Activated naive CD4-positive, alpha-beta T cell treated with anti-CD3 and anti-CD28 coated beads, Interleukin-2, amount 50 U/mL, for 16 hours (primary cell): ENCODE measurements at places on chromosomes 3 and 15.

DNA sequence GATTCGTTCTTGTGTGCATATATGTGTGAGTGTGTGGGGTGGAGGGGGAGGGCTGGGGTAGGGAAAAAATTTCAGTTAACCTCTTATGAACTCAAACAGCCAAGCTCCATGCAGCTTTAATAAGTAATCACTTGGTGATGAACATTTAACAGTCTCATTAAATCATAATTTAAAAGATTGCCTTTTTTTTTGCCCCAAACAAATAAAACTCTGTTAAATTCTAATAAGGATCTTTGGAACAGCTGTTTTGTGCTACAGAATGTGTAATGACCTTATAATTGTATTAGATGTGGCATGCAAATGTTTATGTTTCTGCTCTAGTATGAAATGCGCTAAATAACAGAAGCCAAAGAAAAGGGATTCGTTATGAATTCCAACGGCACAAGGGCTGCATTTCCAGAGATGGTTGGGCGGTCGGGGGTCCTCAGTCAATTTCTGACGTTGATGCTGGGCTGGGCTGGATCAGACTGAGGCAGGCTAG lies 80.0 kb upstream of the RORA start:
- DNase-seq = no peak

- DNase-seq = no peak
These were observed 92.8 kb downstream of the OCA2 start for GRCh38 chr15:28006116-28006905.

DNA sequence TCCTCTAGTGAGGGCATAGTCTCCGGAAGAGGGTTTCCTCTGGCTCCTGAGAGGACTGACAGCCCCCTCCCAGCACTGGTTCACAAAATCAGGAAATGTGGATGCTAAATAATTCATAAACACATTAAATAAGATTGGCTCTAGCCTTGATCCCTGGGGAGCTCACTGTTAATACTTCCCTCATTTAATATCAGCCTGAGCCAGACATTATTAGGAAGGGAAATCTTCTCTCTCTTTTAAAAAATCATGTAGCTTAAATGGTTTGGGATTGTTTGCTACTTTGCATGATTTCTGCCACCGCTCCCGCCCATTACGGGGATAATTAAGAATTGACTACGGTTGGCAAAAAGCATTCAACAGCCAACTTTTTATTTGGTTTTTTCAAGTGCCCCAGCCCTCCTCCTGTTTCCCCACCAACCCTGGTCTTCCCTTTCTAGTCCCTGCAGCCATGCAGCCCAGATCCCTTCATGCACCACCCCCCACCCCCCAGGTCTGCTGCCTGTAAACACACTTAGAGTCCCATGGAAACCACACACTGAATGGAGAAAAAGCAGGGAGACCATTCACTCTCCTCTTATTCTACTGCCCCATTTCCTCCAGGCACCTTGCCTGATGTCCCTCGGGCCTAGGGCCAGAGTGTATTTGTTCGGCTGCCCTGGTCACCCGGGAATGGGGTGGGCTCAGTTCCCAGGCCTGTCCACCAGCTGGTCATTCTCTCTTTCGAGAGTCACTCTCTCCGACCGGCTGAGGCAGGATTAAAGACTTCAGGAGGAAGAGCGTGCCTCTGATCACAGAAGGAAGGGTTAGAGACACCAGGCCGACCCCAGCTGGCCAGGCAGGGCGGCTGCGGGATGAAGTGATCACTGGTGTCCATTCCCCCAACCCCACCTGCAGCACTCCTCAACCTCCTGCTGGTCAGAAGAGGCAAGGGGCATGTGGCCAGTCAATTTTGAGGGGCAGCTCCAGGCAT lies 45.1 kb downstream of the SEMA5B start:
- no peak for DNase-seq

- no peak for DNase-seq
These were observed 37.4 kb downstream of the TFRC start for GRCh38 chr3:196044513-196044912.

- DNase-seq = no peak
These were observed 6.1 kb upstream of the DGKG start for GRCh38 chr3:186368176-186368575.

GRCh38 chr15:62985768-62986167 lies 56.8 kb upstream of the TPM1 start:
- no peak for DNase-seq

GRCh38 chr3:168473334-168473890 lies 377.7 kb upstream of the GOLIM4 start:
- DNase-seq = no peak

GRCh38 chr3:16463119-16463518 lies 50.4 kb downstream of the RFTN1 start:
- no peak for DNase-seq

DNA sequence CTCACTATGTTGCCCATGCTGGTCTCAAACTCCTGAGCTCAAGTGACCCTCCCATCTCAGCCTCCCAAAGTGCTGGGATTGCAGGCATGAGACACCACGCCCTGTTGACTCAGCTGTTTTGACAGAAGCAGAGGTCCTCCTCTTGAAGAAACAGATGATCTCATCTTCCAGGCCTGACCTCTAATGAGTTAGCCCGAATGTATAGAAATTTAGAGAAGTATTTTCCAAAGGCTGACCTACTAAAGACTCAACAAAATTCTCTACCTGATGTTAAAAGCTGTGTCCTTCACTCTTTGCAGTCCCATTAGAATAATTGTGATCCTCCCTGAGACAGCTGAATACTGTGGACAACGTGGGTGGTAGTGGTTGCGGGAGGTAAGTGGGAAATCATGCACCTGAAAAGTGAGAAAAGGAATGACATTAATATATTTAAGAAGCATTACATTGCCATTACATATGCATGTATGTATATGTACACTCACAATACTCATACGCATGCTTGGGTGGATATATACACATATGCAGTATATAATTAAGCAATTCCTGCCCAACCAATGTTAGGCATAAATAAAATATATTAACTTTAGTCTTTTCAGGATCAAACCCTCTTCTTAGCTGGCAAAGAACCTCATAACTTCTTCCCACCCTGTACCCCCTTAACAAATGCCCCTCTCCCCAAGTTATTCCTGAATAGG lies 204.6 kb upstream of the NR2F2 start:
- no peak for DNase-seq
